ENCODE measurements at places on chromosomes 5 and 9. TPM values are rescaled to one million over a fixed set of nuclear protein-coding genes. Genes with fewer than 3 reads are reported as not detected.

DNA sequence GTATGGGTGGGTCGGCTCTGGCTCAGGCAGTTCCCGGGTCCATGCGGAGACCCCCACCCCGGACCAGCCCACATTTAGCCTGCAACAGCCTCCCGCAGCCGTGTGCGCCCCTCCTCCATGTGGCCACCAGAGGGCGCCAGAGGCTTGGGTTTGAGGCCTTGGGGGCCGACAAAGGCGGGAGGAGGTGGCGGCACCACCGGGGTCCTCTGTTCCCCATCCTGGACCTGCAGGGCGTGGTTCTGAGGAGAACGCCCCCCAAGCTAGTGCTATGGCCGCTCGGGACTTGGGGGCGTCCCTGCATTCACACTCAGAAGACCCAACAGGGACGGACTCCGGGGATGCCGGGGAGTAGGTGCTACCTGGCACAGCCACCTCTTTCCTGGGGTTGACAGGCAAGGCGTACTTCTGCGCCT, 16.5 kb downstream of the ASS1 start:
- no peak overlapping the region for H3K27ac ChIP-seq
- DNase-seq: peak; percentile 45
- no peaks in the 10 kb centered on the region for H3K36me3 ChIP-seq
- H3K27me3 ChIP-seq: no peaks in the 10 kb centered on the region
- no peaks in the 10 kb centered on the region for H3K4me1 ChIP-seq
- no peak overlapping the region for H3K4me3 ChIP-seq

The DAB2IP gene
- not detected for total RNA-seq

DNA sequence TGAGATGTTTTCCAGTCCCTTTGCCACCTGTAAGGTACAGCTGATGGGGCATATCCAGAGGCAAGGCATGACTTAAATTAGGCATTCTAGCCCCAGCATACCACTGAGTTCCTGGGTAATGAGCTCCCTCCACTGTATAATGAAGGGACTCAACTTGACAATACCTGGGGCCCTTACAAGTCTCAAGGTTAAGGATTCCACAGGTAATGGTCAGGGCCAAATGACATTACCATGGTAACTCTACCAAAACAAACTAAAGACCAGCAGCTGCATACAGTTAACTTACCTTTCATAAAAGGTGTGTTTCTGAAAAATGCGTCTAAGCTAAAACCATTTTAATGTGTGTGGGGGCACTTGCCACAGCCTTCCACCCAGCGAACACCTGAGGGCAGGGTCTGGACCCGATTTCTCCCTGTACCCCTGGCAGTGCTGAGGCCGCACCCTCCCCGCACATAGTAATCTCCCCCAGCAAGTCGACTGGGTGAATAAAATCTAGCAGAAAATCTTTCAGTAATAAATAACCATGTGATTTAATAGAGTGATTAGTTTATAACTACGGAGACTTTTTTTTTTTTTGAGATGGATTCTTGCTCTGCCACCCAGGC, 24.2 kb downstream of the CCDC69 start:
- H3K36me3 ChIP-seq: no peaks in the 10 kb centered on the region
- H3K4me3 ChIP-seq: no peak overlapping the region
- peaks cover 27% of the 10 kb centered on the region for H3K4me1 ChIP-seq
- no peaks in the 10 kb centered on the region for H3K27me3 ChIP-seq
- DNase-seq: no peak

DNA sequence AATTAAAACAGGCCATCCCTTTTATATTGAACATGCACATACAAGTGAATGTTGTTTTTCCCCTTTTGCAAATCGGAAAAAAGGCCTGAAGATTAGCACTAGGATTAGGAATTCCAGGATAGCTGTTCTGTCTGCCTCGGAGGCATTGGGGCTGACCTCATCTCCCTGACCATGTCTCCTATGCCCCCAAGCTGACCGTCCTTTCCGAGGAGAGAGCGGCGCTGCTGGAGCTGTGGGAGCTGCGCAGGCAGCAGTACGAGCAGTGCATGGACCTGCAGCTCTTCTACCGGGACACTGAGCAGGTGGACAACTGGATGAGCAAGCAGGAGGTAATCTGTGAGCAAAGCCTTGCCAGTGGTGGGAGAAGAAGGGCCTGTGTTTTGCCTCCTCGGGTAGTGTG, 28.3 kb downstream of the SPTAN1 start:
- H3K27ac ChIP-seq: no peak overlapping the region
- peaks cover 82% of the 10 kb centered on the region for H3K36me3 ChIP-seq
- no peak overlapping the region for H3K4me3 ChIP-seq

The FOXD1 gene
- not detected for total RNA-seq

GRCh38 chr9:116411506-116411905, 257.9 kb downstream of the PAPPA start:
- DNase-seq: no peak
- H3K4me3 ChIP-seq: no peak overlapping the region
- H3K4me1 ChIP-seq: no peaks in the 10 kb centered on the region
- H3K36me3 ChIP-seq: no peaks in the 10 kb centered on the region
- no peak overlapping the region for H3K27ac ChIP-seq
- H3K27me3 ChIP-seq: no peaks in the 10 kb centered on the region

The CDKN2B-AS1 gene
- not detected for total RNA-seq

The PCAT7 gene
- total RNA-seq: 0.27 TPM

DNA sequence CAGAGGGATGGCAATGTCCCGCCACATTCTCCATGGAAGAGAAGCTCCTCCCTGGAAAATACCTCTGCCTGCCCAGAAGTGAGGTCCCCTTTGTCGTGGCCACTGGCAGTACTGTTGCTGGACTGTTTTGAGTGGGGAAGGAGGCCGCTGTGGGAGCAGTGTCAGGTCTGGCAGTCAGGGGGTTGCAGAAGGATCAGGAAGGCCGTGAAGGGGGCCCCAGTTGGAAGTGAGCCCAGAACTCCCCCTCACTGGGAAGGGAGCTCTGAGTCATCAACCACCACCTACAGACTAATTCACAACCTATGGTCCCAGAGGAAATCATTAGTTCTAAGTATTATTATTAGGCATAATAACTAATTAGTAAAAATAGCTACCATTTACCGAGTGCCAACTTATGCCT, 200.4 kb downstream of the TTLL11 start:
- H3K36me3 ChIP-seq: no peaks in the 10 kb centered on the region
- H3K27me3 ChIP-seq: no peaks in the 10 kb centered on the region
- no peak overlapping the region for H3K27ac ChIP-seq
- H3K4me1 ChIP-seq: no peaks in the 10 kb centered on the region
- no peak overlapping the region for H3K4me3 ChIP-seq

DNA sequence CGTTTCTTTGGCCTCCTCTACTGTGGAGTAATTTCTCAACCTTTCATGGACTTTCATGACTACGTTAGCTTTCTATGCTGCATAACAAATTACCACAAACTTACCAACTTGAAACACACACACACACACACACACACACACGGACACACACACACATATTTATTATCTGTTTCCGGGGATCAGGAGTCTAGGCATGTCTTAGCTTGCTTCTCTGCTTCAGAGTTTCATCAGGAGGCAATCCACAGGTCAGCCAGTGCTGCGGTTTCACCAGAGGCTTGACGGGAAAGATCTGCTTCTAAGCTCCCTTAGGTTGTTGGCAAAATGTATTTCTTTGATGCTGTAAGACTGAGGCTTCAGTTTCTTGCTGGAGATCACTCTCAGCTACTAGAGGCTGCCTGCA, 59.0 kb upstream of the C9orf72 start:
- H3K4me1 ChIP-seq: no peaks in the 10 kb centered on the region
- no peaks in the 10 kb centered on the region for H3K36me3 ChIP-seq
- no peaks in the 10 kb centered on the region for H3K27me3 ChIP-seq
- no peak overlapping the region for H3K4me3 ChIP-seq
- no peak for DNase-seq
- no peak overlapping the region for H3K27ac ChIP-seq

The TCF7 gene
- total RNA-seq: 1,048 TPM

- H3K36me3 ChIP-seq: no peaks in the 10 kb centered on the region
- DNase-seq: no peak
- no peaks in the 10 kb centered on the region for H3K4me1 ChIP-seq
- H3K4me3 ChIP-seq: no peak overlapping the region
- H3K27me3 ChIP-seq: no peaks in the 10 kb centered on the region
- no peak overlapping the region for H3K27ac ChIP-seq
These were observed 4.3 kb downstream of the NPR2 start for GRCh38 chr9:35795695-35796094.

The AK8 gene
- total RNA-seq: not detected

The KCNV2 gene
- total RNA-seq: not detected

The CNTRL gene
- total RNA-seq: 81.4 TPM

- H3K4me1 ChIP-seq: no peaks in the 10 kb centered on the region
- no peaks in the 10 kb centered on the region for H3K36me3 ChIP-seq
- no peak overlapping the region for H3K4me3 ChIP-seq
- no peak for DNase-seq
These were observed 1402.1 kb upstream of the ACO1 start for GRCh38 chr9:30982301-30982700.

- H3K4me1 ChIP-seq: no peaks in the 10 kb centered on the region
- H3K27ac ChIP-seq: no peak overlapping the region
- H3K36me3 ChIP-seq: no peaks in the 10 kb centered on the region
- H3K27me3 ChIP-seq: peaks cover 13% of the 10 kb centered on the region
- DNase-seq: no peak
These were observed 10.6 kb upstream of the LHX2 start for GRCh38 chr9:124000784-124001457.

GRCh38 chr9:127972236-127972871, 8.4 kb downstream of the EEIG1 start:
- peaks cover 44% of the 10 kb centered on the region for H3K4me1 ChIP-seq
- H3K36me3 ChIP-seq: peaks cover 4% of the 10 kb centered on the region
- no peaks in the 10 kb centered on the region for H3K27me3 ChIP-seq
- H3K4me3 ChIP-seq: peak overlapping the region; percentile 93
- peak overlapping the region; percentile 84 for H3K27ac ChIP-seq
- DNase-seq: peak; percentile 14

The CTNND2 gene
- total RNA-seq: 0.15 TPM

DNA sequence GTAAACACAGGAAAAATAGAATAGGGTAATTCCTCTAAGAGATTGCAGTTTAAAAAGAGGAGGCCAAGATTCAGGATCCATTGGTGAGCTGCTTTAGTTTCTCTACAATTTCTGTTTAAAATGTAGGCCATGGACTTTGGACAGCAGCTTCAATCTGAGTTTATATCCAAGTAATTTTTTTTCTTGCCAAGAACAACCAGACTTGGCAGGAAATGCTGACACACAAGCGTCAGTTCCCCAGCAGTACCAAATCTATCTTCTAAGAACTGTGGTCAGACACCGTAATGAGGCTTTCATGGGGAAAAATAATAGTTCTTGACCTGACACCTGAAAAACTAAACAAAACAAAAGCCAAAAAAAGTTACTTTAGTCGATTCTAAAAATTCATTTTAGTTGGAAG, 528.8 kb downstream of the CSNK1G3 start:
- no peak for DNase-seq
- no peaks in the 10 kb centered on the region for H3K4me1 ChIP-seq
- H3K36me3 ChIP-seq: no peaks in the 10 kb centered on the region
- no peaks in the 10 kb centered on the region for H3K27me3 ChIP-seq
- H3K4me3 ChIP-seq: no peak overlapping the region

DNA sequence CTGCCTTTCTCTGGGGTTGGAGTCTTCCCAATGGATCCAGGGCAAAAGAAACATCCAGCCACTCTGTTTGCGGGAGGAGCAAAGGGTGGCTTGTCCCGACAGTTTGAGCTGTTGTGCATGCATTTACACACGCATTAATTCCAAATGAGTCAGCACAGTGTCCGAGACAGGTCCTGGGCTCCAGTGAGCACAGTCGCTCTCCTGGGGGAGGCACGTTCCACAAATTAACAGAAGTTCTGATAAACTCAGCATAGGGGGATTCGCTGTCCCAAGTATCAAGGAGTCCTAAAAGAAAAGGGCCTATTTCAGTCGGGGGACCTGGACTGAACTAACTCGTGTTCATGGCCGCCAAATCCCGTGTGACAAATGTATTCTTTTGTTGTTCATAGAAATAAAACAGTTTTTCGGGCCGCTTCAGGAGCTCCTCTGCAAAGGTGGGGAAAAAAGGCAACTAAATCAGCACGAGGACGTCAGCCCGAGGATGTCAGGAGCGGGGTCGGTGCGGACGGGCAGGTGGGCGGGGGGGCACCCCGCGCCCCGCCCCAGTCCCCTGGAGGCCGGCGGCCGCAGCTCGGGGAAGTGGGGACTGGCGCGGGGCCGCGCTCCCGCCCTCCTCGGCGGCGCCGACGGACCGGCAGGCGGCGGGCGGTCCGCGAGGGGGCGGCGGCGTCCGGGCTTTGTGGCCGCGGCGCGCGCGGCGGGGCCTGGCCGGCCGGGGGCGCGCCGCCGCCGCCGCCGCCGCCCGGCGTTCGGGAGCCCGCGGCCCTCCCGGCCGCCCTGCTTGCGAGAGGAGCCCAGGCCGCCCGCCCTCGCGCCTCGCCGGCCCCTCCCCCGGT, at the start of gene MSANTD3:
TSS of gene MSANTD3 (plus strand) at position 614 of the 836 bp plus-strand sequence. CDS start 14,796 bp downstream, outside the sequence.
- DNase-seq: peak; percentile 67
- H3K27ac ChIP-seq: peak within 1 kb of the TSS; percentile 68
- H3K27me3 ChIP-seq: no peaks in the 10 kb centered on the region
- peaks cover 8% of the 10 kb centered on the region for H3K4me1 ChIP-seq

DNA sequence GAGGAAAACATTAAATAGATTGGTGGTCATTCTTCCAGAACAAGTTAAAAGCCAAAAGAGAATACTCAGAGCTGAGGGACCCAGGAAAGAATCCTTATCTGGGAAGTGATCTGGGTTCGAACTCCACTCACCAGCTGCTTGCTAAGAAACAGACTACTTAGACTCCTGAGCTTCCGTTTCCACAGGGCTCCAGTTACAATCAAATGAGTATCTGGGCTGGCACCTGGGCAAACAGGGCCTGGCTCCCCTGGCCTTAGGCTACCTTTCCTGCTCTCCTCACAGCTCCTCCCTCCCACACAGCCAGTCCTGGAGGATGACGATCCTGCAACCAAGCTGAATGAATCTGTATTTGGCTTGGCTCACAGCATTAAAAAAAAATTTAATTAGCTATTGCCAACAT, 2.5 kb downstream of the MAPK9 start:
- no peaks in the 10 kb centered on the region for H3K27me3 ChIP-seq
- H3K27ac ChIP-seq: no peak overlapping the region
- H3K36me3 ChIP-seq: no peaks in the 10 kb centered on the region
- DNase-seq: no peak

DNA sequence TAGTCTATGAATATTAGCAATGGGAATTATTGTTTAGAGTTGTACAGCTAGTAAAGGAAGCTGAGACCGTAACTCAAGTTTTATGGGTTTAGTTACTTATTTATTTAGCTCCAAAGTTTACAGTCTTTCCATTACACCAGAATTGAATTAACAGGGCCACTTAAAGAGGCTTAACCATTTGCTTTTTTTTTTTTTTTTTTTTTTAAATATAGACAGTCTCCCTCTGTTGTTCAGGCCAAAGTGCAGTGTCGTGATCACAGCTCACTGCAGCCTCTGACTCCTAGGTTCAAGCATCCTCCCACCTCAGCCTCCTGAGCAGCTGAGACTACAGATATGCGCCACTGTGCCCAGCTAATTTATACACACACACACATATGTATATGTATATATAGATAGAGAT, 1.4 kb upstream of the TTC1 start:
- H3K36me3 ChIP-seq: no peaks in the 10 kb centered on the region
- peaks cover 13% of the 10 kb centered on the region for H3K4me1 ChIP-seq
- DNase-seq: no peak

- no peaks in the 10 kb centered on the region for H3K36me3 ChIP-seq
- DNase-seq: no peak
- no peak within 1 kb of the TSS for H3K4me3 ChIP-seq
These were observed at the start of gene CDH10 for GRCh38 chr5:24644761-24645160. Gene CDH10, minus strand, starts transcription at chr5:24644978. Its CDS starts 51,488 bp downstream, at chr5:24593490.

All from naive thymus-derived CD4-positive, alpha-beta T cell (primary cell).